ENCODE measurements at places on chromosomes 3 and 15.
A peak's percentile ranks its signal among the peaks of the same experiment; 100 is the strongest.

GRCh38 chr15:82999905-83000671, 11.4 kb downstream of the C15orf40 start:
- DNase-seq, result peak; percentile 75

DNA sequence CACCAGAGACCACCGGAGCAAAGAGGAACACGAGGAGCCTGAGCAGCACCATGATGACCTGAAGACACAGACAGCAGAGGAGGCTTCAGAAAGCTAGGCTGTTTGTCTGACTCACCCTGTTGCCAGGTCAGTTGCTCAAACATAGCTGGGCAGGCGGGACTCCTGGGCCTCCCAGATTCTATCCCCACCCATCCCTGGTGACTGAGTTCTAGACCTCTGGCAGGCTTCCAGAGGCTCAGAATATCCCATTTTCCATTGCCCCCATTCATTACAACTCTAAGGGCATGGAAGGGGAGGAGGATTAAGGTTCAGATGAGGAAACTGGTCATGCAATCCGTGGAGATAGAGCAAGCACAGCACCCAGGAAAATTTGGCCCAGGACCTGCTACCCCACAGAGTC, at the start of gene CDHR4:
Gene CDHR4, minus strand, starts transcription at position 113 of the 400 bp plus-strand sequence. Its CDS starts 61 bp downstream, at position 52.
- no peak for DNase-seq

DNA sequence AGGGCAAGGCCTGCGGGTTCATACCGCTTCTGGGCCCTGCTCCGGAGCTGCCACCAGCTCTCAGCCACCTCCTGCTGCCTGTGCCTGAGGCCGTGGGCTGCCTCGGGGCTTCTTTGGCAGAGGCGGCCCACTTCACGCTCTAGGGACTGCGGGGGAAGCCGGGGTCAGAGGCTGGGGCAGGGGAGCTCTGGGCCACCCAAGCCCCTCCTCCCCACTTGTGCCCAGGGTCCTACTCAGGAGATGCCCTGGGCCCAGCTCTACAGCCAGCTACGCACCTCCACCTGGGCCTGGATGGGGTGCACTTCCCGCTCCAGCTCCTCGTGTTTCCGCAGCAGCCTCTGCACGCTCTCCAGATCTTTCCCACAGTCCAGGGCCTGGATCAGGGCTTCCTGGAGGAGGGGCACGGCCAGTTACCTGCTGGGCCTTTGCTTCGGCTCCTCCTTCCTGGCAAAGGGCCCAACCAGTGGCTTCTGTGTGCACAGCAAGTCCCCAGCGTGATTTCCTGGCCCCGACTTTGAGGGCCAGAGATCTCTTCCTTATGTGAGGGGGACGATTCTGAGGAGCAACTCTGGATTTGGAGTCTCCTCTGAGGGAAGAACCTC, 24.0 kb downstream of the PLA2G4B start:
- DNase-seq, result peak; percentile 62

DNA sequence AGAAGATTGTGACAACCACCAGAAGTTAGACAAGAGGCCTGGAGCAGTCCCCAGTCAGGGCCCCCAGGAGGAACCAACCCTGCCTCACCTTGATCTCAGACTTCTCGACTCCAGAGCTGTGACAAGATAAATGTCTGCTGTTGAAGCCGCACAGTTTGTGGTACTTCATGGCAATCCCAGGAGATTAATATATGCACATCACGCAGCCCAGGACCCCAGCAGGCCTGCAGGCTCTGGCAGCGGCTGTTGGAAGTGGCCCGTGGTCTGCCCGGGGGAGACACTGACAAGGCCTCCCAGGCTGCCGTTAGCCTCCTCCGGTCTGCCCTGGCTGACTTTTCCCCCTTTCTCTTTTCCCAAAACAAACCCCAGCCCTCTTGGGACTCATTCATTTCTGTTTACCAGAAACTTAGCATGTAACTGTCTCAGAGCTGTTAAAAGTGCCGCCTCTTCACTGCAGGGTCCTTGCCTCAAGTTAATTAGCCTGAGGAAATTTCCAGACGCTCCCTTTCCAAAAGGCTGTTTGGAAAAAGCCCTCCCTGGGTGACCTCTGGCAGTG, 183.5 kb upstream of the LYSMD4 start:
- DNase-seq, result no peak

DNA sequence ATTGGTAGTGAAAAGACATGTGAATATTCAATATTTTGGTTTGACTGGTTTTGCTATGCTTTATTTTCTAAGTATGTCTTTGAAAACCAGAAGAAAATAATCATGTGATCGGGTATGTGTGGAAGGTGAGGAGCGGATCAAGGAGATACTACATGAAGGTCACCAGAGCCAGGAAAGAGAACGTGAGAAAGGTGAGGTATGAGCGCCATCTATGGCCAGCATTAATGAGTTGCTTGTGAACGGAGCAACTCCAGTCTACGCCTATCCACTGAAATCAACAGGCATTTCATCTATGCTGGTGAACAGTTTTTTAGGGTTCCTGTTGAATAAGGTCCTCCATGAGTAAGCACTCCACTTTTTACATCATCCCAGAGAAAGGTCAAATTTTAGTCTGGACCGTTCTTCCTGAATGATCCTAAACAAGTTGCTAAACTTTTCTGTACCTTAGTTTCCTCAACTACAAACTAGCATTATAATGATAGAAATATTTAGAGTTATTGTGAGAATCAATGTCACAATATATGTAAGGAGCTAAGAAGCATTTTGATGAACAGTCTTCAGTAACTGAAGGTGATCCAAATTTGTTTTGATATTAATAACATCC, 1435.2 kb upstream of the CADM2 start:
- peak; percentile 88 for DNase-seq

DNA sequence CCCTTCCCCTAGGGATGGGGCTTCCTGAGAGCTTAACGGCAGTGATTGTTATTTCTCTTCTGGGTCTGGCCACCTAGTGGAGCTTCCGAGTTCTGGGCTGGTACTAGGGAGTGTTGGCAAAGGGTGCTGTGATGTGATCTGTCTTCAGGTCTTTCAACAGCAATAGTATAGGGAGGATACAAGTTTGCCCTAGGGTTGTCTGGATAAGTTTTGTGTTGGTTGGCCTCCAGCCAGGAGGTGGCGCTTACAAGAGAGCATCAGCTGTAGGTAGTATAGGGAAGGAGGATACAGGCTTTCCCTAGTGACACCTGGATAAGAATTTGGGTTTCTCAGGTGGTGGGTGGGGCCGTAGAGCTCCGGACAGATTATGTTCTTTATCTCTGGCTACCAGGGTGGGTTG, 19.2 kb upstream of the CPOX start:
- DNase-seq, result peak; percentile 66

DNA sequence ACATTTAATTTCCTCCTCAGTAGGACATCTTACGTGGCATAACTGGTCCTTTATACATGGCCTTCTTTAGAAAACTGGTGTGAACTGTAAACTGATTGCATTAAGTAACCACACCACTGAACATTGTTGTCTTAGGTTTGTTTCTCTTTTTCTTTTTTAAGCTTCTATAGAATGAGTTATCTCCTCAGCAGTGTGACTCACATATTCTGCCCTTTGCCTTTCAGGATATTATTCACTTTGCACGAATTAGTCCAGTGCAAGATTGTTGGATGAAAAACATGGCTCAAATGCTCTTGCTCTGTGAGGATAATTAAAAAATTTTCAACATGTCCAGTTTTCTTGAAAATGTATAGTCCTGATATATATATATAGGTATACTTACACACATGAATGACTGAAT, 147.6 kb downstream of the KBTBD8 start:
- DNase-seq, result no peak

DNA sequence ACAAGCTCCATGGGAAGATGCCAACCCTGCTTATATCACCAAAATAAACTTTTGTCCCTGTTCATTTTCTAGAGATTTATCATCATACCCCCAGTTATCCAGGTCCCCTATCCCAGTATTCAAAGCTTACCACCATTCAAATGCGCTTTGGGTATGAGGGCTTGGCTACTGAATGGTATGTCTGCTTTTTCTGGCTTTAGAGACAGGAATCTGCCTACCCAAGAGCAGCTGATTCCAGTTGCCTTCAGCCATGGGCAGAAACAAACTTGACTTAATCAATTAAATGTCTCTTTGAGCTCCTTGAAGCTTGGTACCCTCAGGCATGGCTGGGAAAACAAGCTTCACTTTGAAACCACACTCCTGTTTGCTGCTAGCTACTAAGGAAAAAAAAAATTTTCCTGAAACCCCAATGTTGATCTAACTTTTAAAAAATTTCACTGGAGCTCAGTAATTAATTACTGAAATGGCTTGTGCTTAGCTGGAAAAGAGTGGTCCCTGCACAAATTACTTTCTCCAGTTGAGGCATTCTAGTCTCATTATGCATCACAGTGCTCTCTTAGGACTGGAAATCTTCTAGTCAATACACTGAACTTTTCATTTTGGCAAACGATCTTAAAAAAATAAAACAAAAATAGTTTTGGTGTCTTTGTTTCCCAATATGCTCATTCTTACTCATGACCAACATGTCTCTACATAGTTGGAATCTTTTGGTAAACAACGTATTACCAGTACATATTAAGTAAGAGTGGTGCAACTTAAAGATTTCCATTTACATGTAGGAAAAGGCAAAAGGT, 242.8 kb downstream of the DTWD1 start:
- no peak for DNase-seq

GRCh38 chr3:189756582-189757078, 125.4 kb downstream of the TP63 start:
- no peak for DNase-seq

- DNase-seq, result peak; percentile 18
Measured at GRCh38 chr3:172536505-172536904, 13.3 kb upstream of the TNFSF10 start.

DNA sequence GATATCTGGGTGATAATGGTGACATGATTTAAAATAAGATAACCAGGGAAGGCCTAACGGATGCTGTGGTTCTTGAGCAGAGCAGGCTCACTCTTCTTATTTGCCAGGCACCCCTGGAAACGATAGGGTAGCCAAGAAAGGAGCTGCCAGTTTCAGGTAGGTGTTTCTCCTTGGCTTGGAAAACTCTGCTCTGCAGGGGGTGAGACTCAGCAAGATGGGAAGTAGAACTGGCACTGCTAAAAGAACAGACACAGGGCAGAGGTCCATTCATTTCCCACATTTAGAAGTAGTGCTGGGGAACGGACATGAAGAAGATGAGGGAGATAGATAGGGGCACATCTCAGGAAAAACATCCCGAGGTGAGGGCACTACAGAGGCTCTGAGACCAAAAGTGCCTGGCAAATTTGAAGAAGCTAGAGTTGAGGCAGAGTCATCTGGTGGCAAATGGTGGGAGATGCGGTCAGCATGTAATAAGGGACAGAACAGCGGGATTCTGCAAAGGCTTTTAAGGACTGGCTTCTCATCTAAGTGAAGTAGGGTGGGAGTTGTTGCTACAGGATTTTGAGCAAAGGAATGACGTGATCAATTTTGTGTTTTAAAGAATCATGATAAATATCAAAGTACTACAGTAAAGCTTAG, 323.4 kb upstream of the PLSCR5 start:
- peak; percentile 26 for DNase-seq

DNA sequence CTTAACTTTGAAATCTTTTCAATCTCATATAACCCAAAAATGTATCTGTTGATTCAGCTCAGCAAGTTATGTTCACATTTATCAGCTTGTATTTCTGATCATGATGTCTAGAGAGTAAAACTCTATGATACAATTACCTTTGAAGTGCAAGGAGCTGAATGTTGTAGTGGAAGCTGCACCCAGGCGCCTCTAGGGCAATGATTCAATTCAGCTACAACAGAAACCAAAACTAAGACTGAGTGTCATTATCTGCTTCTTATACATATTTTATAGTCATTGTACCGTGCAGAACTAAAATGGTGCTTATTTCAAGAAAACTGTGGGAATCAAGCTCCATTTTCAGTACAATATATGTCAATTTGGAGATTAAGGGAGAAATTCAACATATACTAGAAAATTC, 1237.5 kb downstream of the ZPLD1 start:
- DNase-seq, result no peak

DNA sequence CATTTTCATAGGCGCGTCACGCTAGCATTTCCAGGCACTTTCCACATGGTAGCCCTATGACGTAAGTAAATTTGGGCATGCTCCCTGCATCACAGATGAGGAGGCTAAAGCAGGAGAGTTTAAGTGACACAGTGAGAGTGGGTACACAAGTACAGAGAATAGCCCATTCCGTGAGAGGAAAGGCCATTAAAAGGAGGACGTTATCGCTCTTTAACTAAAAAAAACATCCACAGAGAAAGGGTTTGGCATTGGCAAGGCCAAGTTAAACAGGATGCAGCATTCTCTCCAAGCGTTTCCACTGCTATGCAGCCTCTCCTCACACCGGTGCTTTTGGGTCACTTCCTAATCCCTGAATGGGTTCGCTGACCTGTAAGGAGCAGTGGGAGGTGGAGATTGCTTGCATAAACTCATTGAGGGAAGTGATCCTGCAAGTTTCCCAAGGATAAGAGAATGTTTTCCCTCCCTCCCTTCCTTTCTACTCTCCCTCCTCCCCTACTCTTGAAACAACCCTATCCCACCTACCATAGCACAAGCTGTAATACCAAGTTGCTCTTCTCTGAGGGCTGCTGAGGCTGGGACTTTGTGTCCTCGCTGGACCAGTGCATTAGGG, 147.7 kb downstream of the VGLL4 start:
- DNase-seq, result peak; percentile 82

- no peak for DNase-seq
Measured at GRCh38 chr15:25972141-25972675, 109.1 kb upstream of the ATP10A start.

GRCh38 chr3:80079886-80080285, 312.1 kb upstream of the ROBO1 start:
- DNase-seq, result no peak

DNA sequence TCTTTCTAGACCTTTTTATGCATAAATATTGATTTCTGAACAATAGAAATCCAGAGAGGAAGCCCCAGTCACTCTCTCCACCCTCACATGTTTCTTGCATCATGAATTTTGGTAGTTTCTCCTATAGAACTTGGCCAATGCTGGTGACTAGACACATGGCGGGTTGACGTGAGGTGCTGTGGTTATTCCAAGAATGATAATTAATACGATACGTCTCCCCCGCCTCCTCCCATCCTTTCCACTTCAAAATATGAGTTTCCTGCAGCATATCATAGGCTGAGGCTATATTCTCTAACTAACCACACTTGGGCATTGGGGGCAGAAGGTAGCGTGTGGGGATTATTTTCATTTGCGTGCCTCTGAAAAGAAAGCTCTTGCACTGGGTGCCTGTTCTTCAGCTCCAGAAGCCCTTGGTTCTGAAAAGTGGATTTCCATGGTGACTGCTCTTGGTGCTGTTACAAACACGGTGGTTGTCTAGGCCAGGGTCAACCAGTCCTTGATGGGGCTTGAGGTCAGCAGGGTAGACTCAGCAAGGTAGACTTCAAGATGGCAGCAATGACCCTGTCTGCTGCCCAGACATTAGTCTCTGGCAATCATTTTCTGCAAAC, 5.3 kb downstream of the TNFSF10 start:
- DNase-seq, result no peak

GRCh38 chr3:180265551-180265950, 228.8 kb upstream of the PEX5L start:
- DNase-seq, result no peak

DNA sequence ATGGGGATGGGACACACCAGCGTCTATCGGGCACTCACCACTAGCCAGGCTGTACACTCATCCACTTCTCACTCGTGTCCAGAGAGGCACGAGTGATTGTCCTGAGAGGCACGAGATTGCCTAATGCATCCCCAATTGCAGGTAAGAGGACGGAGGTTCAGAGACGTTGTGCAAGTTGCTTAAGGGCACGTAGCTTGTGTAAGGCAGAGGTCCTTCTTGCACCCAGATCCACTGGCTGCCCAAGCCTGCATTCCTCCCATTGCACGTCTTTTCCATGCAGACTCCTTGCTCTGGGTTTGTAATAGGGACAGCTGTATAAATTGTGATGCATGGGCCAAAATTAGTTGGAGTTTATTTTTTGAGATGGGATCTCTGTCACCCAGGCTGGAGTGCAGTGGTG, 264.3 kb downstream of the PLCL2 start:
- DNase-seq, result no peak

- no peak for DNase-seq
Measured at GRCh38 chr15:48965972-48966371, 2.3 kb upstream of the SHC4 start.
